Liver (tissue), 10 donors: ENCODE measurements at places on chromosomes 13 and 19. TPM values are rescaled to one million over a fixed set of nuclear protein-coding genes. Genes with fewer than 3 reads are reported as not detected.
A peak's percentile ranks its signal among the peaks of the same experiment; 100 is the strongest.

SULT2A1 gene
- 892 TPM for polyA plus RNA-seq

SIGLEC12 gene
- polyA plus RNA-seq = 0.21 TPM

- DNase-seq = no peak
Measured at GRCh38 chr19:51799034-51799773, 4.2 kb downstream of the FPR3 start.

DNA sequence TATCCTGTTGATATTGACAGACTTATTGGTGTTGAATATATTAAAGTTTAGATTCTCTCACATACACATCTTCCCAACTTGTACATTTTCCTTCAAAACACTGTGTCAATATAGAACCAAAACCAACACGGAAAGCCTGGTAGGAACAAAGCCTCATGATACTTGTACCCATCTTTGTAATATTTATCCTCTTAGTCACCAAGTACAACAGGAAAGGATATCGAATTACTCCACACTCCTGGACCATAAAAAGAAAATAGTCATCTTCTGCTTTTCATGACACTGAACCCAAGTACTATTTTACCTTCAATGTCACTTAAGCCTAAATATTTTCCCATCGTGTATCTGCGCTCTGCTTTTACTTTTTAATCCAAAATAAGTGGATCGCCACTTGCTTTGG, 702.9 kb upstream of the PCDH9 start:
- no peak for DNase-seq

DNA sequence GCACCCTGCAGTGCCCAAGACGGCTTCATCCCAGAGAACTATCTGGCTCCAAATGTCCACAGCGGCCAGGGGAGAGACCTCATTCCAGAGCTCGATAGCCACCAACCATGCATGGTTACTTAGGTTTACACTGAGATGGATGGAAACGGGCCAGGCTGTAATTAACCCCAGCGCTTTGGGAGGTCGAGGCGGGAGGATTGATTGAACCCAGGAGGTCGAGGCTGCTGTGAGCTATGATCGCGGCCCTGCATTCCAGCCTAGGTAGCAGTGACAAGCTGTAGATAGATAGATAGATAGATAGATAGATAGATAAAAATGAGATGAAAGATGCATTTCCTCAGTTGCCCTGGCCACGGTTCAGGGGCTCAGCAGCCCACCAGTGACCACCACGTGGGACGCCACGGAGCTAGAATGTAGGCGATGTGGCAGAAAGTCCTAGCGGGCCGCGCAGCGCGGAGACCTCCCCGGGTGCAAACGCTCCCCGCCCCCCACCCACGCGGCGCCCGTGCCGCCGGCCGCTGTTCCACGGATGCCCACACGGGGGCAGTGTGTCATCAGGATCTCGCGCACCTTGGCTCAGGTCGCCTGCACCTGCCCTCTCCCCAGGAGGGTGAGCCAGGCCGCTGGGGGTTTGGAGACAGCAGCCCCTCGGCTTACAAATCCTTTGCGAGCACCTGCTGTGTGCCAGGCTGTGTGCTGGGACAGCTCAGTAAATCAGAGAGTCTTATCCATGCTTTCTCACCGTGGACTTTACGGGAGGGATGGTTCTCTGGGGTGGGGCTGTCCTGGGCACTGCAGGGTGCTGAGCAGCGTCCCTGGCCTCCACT, 13.5 kb upstream of the TLE5 start:
- DNase-seq = peak; percentile 85

GPC5 gene
- polyA plus RNA-seq = 2.8 TPM

- DNase-seq = no peak
Measured at GRCh38 chr19:29546583-29547190, 20.9 kb downstream of the VSTM2B start.

- DNase-seq = no peak
Measured at GRCh38 chr19:8233370-8233769, 24.2 kb downstream of the CERS4 start.

- no peak for DNase-seq
Measured at GRCh38 chr13:94174009-94174408, 305.5 kb downstream of the DCT start.

SHANK1 gene
- not detected for polyA plus RNA-seq

- DNase-seq = no peak
Measured at GRCh38 chr13:29817604-29818378, 32.6 kb downstream of the UBL3 start.

- DNase-seq = peak; percentile 74
Measured at GRCh38 chr13:30870049-30870884, 35.8 kb upstream of the MEDAG start.

- no peak for DNase-seq
Measured at GRCh38 chr19:38879400-38879751, 1.3 kb upstream of the RINL start.

GRCh38 chr13:31538067-31539042, 201.0 kb upstream of the RXFP2 start:
- DNase-seq = no peak

DNA sequence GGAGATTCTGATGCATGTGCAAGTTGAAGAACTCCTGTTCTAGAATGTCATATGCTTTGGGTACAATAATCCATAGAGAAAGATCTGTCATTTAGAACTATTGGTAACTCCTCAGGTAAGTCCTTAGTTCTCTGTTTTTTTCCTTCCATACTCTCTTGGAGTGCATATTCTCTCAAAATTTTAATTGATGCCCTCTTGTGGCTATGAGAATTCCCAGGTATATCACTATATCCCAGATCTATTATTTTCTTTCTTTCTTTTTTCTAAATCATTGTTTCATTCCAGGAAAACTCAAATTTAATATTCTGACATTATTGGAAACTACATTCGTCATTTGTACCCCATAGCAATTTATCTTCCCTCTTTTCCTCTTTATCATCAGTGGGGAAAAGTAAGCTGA, 485.4 kb downstream of the KLF5 start:
- DNase-seq = no peak

GRCh38 chr19:11226716-11227166, 12.7 kb upstream of the ANGPTL8 start:
- DNase-seq = no peak

GRCh38 chr19:4043401-4043800, 23.3 kb downstream of the ZBTB7A start:
- DNase-seq = no peak

EDDM13 gene
- polyA plus RNA-seq = not detected

PSG7 gene
- polyA plus RNA-seq = not detected

FPR2 gene
- polyA plus RNA-seq = 0.15 TPM

DNA sequence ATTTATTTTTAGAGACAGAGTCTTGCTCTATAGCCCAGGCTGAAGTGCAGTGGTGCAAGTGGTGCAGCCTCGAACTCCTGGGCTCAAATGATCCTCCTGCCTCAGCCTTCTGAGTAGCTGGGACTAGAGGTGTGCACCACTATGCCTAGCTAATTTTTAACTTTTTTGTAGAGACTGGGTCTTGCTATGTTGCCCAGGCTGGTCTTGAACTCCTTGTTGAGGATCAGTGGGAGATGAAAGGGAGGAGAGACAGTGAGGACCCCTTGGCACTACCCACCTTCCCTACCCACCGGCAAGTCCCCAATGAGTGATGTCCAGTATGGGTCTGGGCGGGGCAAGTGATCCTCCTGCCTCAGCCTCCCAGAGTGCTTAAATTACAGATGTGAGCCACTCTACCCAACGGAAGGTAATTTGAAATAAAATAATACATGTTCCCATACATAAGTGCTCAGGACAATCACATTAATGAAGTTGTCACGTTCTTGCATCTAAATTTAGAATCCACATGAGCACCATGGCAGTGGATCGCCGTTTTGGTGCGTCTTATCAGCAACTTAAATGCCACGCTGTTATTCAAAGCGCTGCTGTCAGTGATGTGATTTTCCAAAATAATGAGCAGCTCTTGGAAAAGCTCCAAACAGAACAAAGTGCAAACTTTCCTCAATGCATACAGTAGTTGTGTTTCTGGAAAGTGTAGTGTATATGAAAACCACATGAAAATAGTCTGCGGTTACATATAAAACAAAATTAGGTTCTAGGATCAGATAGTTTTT, 5.9 kb upstream of the ARL11 start:
- DNase-seq = no peak

- no peak for DNase-seq
Measured at GRCh38 chr19:33429891-33430673, 56.6 kb downstream of the CEBPG start.

EML2 gene
- polyA plus RNA-seq = 1.1 TPM

GRCh38 chr13:50267066-50267465, 251.8 kb downstream of the KCNRG start:
- DNase-seq = no peak

- DNase-seq = no peak
Measured at GRCh38 chr13:79805317-79805716, 324.4 kb downstream of the NDFIP2 start.

DNA sequence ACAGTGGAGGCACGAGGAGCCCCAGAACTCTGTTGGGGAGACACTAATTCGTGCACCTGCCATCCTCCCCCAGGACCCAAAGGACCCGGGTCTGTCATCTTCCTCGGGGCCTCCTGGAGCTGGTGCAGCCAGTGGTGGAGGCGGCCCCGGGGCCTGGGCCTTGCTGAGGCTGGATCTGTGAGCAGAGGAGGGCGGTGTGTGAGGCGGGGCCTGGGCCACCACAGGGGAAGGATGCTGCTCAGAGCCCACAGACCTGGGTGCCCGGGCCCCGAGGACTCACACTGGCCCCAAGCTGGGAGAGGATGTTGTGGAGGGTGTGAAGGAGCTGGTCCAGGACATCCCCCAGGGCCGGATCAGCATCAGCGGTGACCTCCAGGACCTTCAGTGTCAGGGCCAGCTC, 8.3 kb downstream of the IFNL3 start:
- no peak for DNase-seq

GJB6 gene
- not detected for polyA plus RNA-seq

- no peak for DNase-seq
Measured at GRCh38 chr13:46896341-46897137, at the start of gene HTR2A. HTR2A (minus strand) TSS chr13:46897053; CDS start chr13:46895906, 1,147 bp downstream.

CLDN10 gene
- polyA plus RNA-seq = 2.2 TPM

- DNase-seq = no peak
Measured at GRCh38 chr13:99949679-99950413, 21.7 kb downstream of the ZIC5 start.

DNA sequence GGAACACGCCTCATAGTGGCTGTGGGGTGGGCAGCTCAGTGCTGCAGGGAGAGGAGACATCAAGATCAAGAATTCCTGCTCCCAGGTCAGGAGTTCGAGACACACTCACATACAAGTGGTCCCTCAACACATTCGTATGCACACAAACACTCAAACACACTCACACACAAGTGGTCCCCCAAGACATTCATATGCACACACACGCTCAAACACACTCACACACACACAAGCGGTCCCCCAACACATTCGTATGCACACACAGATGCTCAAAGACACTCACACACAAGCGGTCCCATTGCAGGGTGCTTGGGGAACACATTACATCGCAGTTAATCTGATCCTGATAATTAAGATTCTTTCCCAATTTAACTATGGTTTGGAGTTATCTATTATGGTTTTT, 28.2 kb downstream of the FCGBP start:
- DNase-seq = no peak

- no peak for DNase-seq
Measured at GRCh38 chr19:56177564-56178243, 1.9 kb downstream of the GALP start.

EFNB2 gene
- 2.6 TPM for polyA plus RNA-seq

SLC15A1 gene
- polyA plus RNA-seq = 14.8 TPM
